Activated T-cell treated with anti-CD3 and anti-CD28 coated beads, Interleukin-2, amount 50 U/mL, for 48 hours (primary cell): ENCODE measurements at places on chromosomes 4 and X.

GRCh38 chr4:69470561-69470960 is 25.1 kb downstream of the UGT2B4 start:
- no peak for DNase-seq

GRCh38 chrX:64377753-64378152 is 17.5 kb downstream of the MTMR8 start:
- DNase-seq, result no peak

GRCh38 chr4:113587156-113587555 is 174.4 kb downstream of the CAMK2D start:
- no peak for DNase-seq

GRCh38 chr4:177008071-177008835 is 215.5 kb upstream of the VEGFC start:
- DNase-seq, result no peak

DNA sequence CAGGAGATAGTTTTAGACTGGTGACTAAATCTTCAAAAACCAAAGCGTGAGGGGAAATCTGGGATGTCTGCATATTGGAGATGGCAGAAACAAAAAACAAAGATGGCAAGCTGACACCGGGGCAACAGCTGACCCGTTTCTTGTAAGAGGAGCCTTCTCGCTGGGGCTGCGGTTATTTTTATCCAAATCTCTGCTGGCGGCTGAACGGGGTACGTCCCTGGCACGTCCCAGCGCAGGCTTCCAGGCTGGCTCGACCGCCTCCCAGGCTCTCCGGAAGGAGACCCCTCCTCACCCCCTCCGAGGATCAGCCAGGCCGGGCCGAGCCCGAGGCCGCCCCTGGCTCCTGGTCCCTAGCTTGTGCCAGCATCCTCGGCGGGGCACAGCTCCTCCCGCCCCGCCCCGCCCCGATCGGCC is 403 bp downstream of the SGCB start:
- no peak for DNase-seq

DNA sequence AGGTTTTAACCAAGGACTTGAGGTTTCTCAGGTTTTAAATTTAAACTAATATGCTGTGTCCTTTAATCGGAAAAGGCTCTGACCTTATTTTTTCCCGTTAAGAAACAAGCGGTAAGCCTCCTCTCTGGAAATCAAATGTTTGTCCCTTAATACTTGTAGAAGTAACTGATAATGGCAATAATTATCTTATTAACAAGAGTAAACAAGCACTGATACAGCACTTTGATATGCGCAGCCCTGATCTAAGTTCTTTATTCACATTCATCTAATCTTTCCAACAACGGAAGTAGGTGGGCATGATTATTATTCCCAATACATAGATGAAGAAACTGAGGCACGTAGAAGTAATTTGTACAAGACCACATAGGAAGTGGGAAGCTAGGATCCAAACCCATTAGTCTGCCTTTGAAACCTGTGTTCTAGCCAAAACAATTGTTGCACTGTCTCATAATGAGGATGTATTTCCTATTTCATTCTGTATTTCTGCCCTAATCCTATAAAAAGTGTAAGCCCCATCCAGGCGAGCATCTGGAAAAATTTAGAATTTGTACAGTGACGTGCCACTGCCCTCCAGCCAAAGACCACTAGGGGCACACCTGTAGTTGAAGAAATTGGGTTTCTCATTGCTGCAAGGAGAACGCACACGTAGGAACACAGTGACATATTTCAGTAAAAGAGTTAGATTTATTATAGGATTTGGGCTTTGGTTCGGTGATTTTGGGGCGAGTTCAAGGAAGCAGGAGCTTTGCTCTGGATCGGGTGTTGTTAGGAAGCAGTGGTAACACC is 606 bp downstream of the CXorf58 start:
- no peak for DNase-seq

GRCh38 chr4:147587041-147587440 is 30.2 kb upstream of the TMEM184C start:
- DNase-seq, result no peak

DNA sequence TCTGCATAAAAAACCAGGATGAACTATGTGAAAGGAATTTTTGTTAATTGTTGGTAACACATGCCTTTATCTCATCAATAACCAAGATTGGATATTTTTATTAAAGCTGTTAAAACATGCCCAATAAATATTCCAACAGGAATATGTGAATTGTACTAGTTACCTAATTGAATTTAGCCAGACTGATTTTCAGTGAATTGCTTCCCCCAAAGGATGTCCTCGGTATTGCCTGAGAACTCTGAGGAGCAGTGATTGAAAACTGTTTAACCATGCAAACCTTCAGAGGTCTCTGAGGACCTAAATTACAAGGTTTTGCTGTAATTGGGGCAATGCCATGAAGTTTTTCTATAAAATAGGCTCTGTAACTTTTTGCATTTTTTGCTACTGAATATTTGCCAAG is 66.6 kb downstream of the BLTP1 start:
- DNase-seq, result no peak

DNA sequence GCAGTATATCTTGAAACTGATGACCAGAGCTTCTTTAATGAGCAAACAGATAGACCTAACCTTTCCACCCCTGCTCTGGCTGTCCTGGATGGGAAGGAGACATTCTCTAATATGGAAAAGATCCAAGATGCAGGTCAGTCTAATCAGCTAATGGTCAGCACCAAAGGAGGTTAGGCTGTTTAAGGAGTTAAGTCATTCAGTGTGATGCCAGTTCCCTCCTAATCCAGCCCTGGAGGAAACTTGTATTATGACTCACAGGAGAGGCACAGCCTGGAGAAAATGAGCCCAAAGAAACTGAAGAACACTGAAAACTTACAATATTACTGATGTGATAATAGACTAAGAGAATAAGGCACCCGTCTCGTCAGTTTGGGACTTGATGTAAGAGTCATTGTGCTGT is 323.0 kb downstream of the HNRNPD start:
- DNase-seq, result no peak

GRCh38 chr4:85818700-85819099 is 343.8 kb downstream of the ARHGAP24 start:
- no peak for DNase-seq

GRCh38 chrX:40080894-40081678 is 16.7 kb downstream of the BCOR start:
- DNase-seq, result no peak
